ENCODE measurements at places on chromosomes 2 and 18. TPM values are rescaled to one million over a fixed set of nuclear protein-coding genes. Genes with fewer than 3 reads are reported as not detected.

- DNase-seq: no peak
Measured at GRCh38 chr2:106734165-106734564, 151.8 kb downstream of the ST6GAL2 start.

- DNase-seq: no peak
Measured at GRCh38 chr2:85921659-85922058, 32.9 kb upstream of the ST3GAL5 start.

GRCh38 chr2:12300927-12301326 is 415.8 kb upstream of the TRIB2 start:
- no peak for DNase-seq

GRCh38 chr18:8937160-8938094 is 165.1 kb upstream of the NDUFV2 start:
- no peak for DNase-seq

DNA sequence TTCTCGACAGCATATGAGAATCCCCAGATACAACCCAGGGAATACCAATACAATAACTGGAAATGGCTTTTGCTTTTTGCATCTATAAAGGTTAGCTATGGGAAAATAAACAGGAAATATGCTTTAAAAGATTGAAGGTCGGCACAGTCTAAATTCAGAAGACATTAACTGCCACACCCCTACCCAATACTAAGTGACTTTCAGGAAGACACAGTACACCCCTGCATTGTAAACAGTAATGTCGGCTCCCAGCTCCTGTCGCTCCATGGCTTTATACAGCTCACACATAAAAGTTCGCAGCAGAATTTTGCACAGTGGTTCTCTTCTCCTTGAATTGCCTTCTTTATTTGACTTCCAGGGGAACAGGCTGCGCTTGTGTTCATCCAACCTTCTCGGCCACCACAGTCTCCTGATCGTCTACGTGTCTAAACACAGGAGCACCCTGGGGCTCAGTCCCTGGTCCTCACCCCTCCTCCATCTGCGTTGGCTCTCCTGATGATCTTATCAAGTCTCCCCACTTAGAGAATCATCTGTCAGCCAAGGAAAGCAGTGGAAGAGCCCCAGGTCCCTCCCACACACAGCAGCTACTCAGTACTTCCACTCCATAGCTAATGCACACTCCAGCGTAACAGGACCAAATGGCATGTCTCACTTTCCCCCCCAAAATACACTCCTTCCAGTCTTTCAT is 22.7 kb downstream of the CYB5A start:
- DNase-seq: no peak

- DNase-seq: no peak
Measured at GRCh38 chr2:231960810-231961348, 634 bp upstream of the DIS3L2 start.

DNA sequence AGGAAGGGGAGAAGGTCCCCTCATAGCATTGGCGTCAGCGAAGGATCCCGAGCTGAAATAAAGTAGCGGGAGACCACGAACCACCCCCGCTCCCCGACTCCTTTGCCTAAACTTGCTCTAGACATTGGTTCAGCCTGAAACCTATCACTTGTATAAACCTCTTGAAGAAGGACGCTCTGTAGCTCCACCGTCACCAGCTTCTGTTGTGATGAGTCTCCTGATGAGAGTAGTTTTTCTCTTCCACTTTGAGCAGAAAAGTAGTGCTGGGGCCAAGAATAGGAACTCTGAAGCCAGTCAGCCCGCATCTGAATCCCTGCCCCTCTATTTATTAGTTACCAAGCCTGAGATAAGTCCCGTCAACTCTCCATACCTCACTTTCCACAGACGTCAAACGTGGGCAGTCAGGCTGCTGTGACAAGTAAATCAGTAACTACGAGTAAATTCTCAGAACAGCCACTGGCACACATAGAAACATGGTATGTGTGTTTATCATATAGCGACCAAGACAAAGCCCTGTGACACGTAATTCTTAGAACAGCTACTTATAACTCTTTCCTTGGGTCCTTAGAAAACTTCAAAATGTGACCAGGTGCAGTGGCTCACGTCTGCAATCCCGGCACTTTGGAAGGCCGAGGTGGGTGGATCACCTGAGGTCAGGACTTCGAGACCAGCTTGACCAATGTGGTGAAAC is 61.7 kb downstream of the CD226 start:
- DNase-seq: peak; percentile 41

DNA sequence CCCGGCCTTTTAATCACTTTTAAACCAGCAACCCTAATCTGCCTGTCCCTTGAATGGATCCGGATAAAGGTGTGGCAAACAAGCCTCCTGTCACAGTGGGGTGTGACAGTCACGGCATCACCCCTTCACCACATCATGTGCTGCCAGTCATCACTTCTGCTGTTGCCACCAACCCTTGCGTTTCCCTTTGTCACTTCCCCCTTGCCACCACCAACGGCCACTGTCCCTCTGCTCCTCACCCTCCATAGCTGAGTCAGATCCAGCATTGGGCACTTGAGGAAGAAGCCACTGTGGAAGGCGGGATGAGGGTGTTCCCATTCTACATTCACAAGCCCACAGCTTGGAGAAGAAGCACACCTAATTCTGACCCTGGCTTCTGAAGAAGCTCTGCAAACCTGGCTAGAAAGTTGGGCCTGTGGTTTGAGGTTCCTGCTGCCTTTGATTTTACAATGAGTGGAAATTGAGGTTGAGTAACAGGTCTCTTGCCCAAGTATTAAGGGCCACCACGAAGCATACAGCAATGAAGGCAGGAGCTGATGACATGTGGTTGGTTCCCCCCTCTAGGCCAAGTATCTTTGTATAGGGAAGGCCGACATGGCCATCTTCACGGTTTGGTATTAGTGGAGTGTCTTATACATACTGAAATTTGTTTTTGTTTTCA is 22.9 kb upstream of the DARS1 start:
- DNase-seq: peak; percentile 82

DNA sequence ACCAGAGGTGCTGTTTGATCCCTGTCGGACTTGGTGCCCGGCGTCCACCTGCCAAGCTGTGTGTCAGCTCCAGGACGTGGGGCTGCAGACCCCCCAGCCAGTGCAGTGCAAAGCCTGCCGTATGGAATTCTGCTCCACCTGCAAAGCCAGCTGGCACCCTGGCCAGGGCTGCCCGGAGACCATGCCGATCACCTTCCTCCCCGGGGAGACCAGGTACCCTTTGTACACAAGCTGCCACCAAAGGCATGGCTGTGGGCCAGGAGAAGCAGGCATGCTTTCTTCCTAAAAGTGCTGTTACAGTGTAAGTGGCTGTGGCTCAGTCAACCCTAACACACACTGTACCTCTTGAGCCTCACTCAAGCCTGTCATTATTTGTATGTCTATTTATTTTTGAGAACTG is 103.3 kb downstream of the RNF144A start:
- no peak for DNase-seq

DNA sequence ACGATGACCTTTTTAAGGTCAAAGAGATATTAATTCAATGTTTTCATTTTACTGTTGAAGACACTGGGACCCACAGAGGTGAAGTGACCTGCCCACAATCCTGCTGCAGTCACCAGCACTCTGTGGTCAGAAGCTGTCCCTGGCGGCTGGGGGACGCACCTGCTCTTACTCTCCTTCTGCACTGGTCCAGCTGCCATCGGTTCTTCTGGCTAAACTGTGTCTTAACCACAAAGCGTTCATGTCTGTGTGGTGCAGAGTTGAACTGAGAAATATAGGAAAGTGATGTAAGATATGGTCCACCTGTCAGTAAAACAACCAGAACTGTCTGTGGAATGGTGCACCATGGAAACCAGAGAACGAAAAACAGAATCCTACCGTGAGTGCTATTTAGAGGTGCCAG is 44.9 kb upstream of the SMIM21 start:
- DNase-seq: no peak

GRCh38 chr2:45778720-45779171 is 127.3 kb downstream of the PRKCE start:
- DNase-seq: peak; percentile 77

- no peak for DNase-seq
Measured at GRCh38 chr2:14626873-14627272, 5.6 kb upstream of the LRATD1 start.

GRCh38 chr2:8234757-8235374 is 447.0 kb upstream of the ID2 start:
- DNase-seq: no peak

GRCh38 chr2:45925026-45925425 is 273.6 kb downstream of the PRKCE start:
- DNase-seq: no peak

- no peak for DNase-seq
Measured at GRCh38 chr18:70260683-70261082, 28.2 kb upstream of the SOCS6 start.

- DNase-seq: no peak
Measured at GRCh38 chr2:125679903-125680302, 976.1 kb upstream of the GYPC start.

GRCh38 chr2:11414372-11415124 is 51.4 kb downstream of the E2F6 start:
- DNase-seq: no peak

GRCh38 chr2:37180006-37180639 is 8.3 kb downstream of the SULT6B1 start:
- DNase-seq: no peak

Gene PDE1A
- not detected for total RNA-seq

Gene RIOK3
- 55.4 TPM for total RNA-seq

Gene ANKRD62
- total RNA-seq: not detected

Gene GPR17
- not detected for total RNA-seq

Gene ACTG2
- not detected for total RNA-seq

Gene SERPINE2
- 4.8 TPM for total RNA-seq

Gene TMEM127
- 32.9 TPM for total RNA-seq

Gene TUBA3E
- total RNA-seq: not detected

Gene EGR4
- total RNA-seq: not detected
